ENCODE measurements at places on chromosomes 4 and X. TPM values are rescaled to one million over a fixed set of nuclear protein-coding genes. Genes with fewer than 3 reads are reported as not detected.

Gene IL21
- not detected for total RNA-seq

Gene SULT1E1
- total RNA-seq: 34.5 TPM

Gene GYPE
- total RNA-seq: not detected

Gene ART3
- not detected for total RNA-seq

Gene SLC34A2
- total RNA-seq: not detected

Gene BGN
- total RNA-seq: 479 TPM

Gene HPGDS
- not detected for total RNA-seq

Gene CLTRN
- not detected for total RNA-seq
